Dermis blood vessel endothelial cell (primary cell): ENCODE measurements at places on chromosomes 7 and 10. TPM values are rescaled to one million over a fixed set of nuclear protein-coding genes. Genes with fewer than 3 reads are reported as not detected.

CADPS2 gene
- 69.4 and 83.7 TPM in 2 replicates for total RNA-seq

GRCh38 chr10:89645742-89646172 lies 715 bp upstream of the PANK1 start:
- no peak for DNase-seq

DNA sequence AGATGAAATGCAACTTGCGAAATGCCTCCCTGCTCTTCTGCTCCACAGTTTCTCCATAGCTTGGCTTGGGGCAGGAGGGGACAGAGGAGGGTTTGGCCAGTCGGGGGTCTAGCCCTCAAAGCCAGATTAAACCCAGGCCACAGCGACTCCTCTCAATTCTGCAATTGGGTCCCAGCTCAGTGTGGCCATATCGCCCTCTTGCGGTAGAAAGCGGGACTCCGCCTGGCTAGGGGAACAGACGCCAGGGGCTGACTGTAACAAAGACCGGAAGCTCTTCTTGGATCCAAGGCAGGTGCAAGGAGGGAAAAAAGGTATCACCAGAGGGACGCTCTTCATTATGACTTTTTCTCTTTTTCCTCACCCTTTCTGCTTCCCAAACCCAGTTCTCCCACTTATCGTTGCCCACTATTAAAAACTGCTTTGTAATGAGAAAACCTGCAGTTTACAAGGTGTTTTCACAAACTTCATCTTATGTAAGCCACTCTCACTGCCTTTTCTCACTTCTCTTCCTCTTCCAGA lies 36.6 kb upstream of the TNPO3 start:
- DNase-seq: peak; percentile 82

CPA4 gene
- total RNA-seq: 0.17 and 0.74 TPM in 2 replicates

- DNase-seq: no peak
Observed at GRCh38 chr7:50477640-50478039, 27.5 kb upstream of the FIGNL1 start.

DNA sequence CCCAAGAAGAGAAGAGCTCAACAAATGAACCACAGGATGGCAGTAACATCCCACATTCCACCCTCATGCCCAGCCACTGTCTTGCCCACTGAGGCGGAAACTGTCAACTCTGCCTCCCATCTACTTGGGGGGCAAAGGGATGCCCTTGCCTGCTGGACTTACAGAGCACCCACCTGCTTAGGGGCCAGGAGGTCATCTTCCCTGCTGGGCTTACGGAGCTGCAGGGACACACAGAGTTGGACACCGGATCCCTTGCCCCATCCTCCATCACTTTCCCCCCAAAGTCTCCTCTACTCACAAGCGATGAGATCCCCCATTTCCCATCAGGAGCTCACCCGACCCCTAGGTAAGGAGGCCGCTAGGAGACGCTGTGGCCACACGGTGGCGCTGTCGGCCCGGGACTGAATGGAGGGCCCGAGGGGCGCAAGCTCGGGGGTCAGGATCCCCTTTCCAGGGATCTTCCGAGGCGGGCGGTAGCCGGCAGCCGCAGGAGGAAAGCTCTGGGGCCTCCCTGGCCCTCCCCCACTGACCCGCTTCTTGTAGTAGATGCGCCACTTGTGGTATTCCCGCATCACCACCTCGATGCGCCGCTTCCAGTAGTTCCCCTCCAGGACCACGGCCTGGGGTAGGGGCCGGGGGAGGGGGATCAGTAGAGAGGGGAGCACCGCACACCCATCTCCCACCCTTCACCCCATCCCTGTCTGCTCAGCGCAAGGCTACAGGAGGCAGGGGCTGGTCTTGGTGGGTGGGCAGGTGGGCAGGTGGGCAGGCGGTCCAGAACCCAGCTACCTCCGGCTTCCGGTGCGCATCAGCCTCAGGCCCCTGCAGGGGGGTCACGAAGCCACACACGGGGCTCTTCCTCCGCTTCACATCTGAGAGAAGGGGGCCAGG lies 17.3 kb downstream of the MLXIPL start:
- DNase-seq: peak; percentile 63

DNA sequence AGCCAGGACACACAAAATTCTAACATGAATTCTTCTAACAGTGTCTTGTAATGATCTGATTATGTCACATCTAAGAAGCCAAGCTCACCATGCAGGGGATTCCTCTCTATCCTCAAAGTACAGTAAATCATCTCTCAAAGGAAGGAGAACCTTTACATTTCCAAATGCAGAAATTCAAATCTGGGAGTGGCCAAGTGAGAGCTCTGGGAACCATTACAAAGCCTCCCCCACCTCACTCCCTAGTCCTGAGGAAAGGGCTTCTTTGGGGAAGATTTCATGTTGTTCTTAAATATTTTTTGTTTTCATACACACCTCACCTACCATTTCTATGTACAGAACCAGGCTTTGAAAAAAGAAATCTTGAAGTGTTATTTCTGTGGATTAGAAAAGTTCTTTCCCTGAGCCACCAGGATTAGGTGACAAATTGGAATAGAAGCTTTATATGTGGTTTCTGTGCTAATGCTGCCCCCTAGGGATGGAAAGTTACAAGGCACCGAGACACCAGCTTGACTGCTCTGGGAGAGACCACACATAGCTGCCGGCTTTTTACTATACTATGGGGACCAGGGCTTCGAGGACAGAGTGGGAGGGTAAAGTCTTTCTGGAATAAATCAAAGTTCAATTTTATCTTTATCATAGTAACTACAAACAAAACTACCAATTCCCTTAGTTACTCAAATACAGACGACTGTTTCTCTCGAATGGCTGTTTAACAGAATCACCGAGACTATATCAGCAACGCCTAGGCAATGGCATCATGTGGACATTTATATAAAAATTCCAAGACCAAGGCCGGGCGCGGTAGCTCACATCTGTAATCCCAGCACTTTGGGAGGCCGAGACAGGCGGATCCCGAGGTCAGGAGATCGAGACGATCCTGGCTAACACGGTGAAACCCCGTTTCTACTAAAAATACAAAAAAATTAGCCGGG lies 116.1 kb downstream of the RNF216 start:
- DNase-seq: peak; percentile 93

- DNase-seq: peak; percentile 81
Observed at GRCh38 chr10:35910234-35910633, 268.1 kb upstream of the FZD8 start.
